NCI-H774 (cell line): ENCODE measurements at places on chromosomes 13 and 19.

- DNase-seq = no peak
Observed at GRCh38 chr13:29819143-29819542, 31.3 kb downstream of the UBL3 start.

DNA sequence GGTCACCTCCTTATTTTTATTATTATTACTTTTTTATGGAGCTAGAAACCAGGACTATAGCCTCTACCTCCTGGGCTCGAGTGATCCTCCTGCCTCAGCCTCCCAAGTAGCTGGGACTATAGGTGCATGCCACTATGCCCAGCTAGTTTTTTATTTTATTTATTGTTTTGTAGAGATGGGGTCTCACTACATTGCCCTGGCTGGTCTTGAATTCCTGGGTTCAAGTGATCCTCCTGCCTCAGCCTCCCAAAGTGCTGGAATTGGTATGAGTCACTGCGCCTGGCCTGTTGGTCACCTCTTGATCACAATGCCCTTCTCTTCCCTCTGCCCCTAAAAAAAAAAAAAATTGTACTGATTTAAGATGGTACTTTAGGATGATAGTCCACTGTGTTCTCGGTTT, 20.4 kb downstream of the MRPS12 start:
- DNase-seq = no peak

GRCh38 chr13:27006519-27007161, 165.0 kb downstream of the USP12 start:
- peak; percentile 81 for DNase-seq

GRCh38 chr13:88761145-88761544, 1090.0 kb downstream of the SLITRK5 start:
- DNase-seq = no peak

GRCh38 chr19:56750658-56751057, 79.1 kb upstream of the ZNF835 start:
- DNase-seq = no peak

DNA sequence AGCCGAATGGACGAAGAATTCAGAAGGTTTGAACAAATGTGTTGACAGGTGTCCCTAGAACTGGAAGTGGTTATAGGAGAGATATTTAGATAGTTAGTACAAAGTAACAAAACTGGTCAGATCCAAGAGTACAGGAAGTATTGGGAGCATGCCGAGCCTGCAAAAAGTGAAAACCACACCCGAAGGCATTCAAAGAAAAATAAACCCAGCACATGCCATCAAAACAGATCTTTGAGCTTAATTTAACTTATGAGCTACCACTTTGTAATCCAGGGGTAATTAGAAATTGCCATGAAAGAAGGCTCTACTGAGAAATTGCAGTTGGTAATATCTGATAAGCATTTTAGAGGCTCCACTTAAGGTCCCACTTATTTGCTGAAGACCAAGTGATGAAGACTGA, 214.2 kb downstream of the DNAJC15 start:
- DNase-seq = no peak

GRCh38 chr13:110571896-110572777, 10.6 kb upstream of the RAB20 start:
- no peak for DNase-seq

DNA sequence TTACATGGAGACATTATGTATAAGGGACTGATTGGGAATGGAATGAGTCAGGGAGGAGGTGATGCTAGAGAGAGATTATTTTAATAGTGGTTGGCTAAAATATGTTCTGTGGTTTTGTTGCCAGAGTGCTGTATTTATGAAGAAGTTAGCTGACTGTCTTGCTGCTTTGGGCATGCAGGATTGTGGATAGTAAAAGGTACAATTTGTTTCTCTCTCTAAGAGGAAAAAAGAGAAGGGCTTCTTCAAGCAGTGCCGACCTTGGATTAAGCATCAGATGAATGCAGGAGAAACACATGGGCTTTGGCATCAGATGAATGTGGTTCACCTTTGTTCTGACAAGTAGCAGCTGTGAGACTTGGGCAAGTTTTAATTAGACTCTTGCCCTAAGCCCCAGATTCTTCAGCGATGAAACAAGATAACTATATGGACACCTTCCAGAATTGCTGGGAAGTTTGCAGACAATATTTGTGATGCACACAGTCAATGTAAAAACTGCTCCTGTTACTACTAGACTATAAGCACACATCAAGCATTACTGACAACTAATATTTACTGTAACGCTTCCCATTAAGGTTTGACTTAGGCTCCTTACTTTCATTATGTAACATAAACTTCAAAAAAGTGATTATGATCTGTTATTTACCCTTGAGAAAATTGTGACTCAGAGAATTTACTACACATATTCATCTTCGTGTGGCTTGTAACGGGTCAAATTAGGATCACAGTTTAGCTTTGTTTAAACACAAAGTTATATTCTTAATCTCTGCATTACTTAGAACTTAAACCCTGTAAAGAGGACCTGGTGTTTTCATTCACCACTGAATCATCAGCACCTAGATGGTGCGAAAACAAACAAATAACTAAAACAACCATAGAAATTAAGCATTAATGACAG, 824.0 kb downstream of the PCDH9 start:
- DNase-seq = no peak

DNA sequence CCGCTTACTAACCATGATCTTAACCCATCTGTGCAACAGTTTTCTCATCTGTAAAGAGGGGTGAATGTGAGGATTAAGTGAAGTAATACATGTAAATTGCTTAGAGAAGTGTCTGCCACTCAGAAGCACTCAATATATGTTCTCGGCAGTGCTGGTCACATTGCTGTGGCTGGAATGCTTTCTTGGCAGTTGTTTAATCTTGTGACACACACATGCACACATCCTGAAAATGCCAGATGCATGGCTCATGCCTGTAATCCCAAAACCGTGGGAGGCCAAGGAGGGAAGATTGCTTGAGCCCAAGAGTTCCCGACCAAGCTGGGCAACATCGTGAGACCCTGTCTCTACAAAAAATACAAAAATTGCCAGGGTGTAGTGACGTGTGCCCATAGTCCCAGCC, 4.9 kb upstream of the DMKN start:
- DNase-seq = no peak

GRCh38 chr13:78045916-78046315, 127.3 kb upstream of the EDNRB start:
- DNase-seq = no peak

DNA sequence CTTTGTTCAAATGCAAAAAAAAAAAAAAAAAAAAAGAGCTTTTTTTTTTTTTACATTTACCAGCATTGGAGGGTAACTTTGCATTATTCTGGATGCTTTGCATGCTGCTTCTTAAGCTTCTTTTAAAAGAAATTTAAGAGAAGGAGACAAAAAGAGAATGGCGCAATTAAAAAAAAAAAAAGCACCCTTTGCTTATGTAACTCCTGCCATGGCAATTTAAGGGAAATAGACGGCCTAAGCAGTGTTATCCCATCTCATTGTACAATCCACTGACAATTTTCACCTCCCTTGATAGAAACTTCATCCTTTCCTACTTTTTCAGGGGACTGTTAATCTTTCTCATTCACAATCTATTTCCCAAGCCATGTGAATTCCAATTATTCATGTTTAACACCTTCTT, 129.8 kb downstream of the KCTD12 start:
- DNase-seq = no peak

- no peak for DNase-seq
Observed at GRCh38 chr13:45861322-45861721, 9.8 kb upstream of the SIAH3 start.

DNA sequence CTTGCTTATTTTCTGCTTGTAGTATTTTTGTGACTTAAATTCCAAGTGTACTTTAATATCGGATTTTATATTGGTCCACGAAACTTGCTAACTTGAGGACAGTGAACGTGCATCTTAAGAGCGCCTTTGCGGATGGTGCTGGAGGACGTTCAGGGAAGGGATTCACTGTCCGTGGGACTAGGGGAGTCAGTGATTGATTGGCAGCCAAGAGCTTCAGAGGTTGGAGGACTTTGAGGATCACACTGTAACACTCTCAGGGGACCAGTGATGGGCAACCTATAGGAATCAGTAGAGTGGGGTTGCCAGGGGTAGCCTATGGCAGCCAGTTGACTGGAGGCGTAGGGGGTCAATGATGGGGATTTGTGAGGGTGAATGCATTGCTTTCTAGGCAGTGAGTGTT, 516 bp downstream of the ZNF175 start:
- no peak for DNase-seq

- peak; percentile 38 for DNase-seq
Observed at GRCh38 chr19:47239610-47240296, 8.8 kb upstream of the BBC3 start.
